ENCODE measurements at places on chromosomes 11 and 22.

GRCh38 chr22:44182588-44183286 is 2.0 kb downstream of the PARVG start:
- peak; percentile 71 for DNase-seq

- DNase-seq = no peak
Measured at GRCh38 chr11:6602096-6602940, 1.1 kb downstream of the RRP8 start.

DNA sequence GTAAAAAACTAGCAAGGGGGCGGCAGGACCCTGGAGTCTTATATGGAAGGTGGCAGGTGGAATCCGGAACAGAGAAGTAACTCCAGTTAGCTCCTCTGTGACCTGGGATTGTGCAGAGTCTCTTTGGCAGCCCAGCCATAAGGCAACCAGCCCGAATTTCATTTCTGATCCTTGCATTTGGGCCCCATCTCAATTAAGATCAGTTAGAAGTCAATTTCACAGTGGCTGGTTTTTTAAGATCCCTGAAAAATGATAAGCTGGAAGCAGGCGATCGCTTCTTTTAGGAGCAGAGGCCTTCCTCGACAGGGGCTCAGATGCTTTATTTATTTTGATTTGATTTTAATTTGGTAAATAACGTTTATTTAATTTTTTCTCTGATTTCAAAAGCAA is 199.0 kb downstream of the TENM4 start:
- DNase-seq = no peak

GRCh38 chr22:40764763-40765441 is 54.2 kb downstream of the SLC25A17 start:
- DNase-seq = no peak

Data from activated naive CD8-positive, alpha-beta T cell treated with anti-CD3 and anti-CD28 coated beads, Interleukin-2, amount 10 ng/mL, durations not matched to agents 7 days and 5 days (primary cell).